Stimulated activated CD8-positive, alpha-beta memory T cell treated with anti-CD3 and anti-CD28 coated beads, Interleukin-7, amount 100 ng/mL, for 1 hour (primary cell): ENCODE measurements at places on chromosomes 1 and 21.

GRCh38 chr1:177181631-177182291 lies 11.0 kb downstream of the BRINP2 start:
- no peak for DNase-seq

GRCh38 chr21:39430457-39430856 lies 15.1 kb downstream of the LCA5L start:
- no peak for DNase-seq

- DNase-seq: no peak
Measured at GRCh38 chr1:19621274-19621950, 22.7 kb upstream of the NBL1 start.

DNA sequence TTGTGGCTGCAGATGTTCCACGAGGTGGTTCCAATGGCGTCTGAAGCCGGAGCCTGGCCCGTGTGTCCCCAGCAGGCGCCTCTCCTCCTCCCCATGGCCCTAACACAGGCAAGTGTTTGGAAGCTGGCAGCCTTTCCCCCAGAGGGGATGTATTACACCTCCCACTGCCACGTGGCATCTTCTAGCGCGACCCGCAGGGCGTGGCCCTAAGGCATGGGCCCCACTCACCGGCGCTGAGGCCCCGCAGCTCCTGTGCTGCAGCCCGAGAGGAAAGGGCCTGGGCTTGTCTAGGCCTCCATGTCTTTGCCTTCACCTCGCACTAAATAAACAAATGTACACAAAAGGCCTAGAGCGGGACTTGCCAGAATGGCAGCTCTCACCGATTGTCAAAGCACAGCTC lies 37.9 kb downstream of the SLC66A1 start:
- no peak for DNase-seq

DNA sequence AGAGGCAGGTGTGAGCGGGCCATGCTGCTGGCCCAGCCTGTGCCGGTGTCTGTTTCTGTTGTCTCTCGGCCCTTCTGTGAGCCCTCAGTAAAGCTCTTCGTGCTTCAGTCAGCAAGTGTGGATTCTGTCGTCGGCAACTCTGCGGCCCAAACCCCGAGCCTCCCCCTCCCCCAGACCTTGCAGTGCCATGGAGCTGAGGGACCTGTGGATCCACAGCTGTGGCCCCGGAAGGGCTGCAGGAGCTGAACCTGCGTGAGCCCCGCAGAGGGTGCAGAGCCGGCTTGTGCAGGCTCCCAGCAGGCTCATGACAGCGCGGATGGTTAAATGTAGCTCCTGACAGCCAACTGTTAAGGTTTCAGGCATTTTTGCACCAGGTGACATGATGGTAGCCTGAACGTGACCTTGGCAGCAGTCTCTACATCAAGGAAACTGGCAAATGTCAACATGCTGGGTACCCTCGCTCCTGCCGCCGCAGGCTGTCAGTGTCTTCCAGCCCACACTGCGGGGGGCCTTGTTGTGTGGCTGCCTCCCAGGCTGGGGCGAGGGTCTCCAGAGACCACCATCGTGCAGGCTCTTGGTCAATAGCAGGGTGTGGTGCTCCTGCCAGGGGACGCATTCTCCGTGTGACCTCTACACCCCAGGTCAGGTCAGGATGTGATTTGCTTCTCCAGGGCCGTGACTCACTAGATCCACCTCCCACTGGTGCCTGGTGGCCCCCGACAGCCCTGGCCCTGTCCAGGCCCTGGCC lies 7.0 kb downstream of the LRRC3 start:
- no peak for DNase-seq

DNA sequence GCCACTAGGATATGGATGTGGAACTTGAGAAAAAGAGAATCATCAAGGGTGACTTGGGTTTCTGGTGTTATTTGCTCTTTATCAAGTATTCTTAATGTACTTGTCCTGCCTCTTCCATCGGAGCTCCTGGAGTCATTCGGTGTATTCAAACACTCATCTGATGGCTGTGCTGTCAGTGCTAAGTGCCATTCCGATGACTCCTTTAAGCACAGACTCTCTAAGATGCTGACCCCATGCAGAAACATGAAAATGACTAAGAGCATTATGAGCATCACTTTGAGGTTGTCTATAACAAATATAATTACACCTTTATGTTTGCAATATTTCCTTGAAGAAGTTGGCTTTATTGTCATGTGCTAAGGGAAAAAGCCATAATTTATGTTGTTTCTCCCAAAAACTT lies 11.3 kb upstream of the RPL5 start:
- DNase-seq: no peak

DNA sequence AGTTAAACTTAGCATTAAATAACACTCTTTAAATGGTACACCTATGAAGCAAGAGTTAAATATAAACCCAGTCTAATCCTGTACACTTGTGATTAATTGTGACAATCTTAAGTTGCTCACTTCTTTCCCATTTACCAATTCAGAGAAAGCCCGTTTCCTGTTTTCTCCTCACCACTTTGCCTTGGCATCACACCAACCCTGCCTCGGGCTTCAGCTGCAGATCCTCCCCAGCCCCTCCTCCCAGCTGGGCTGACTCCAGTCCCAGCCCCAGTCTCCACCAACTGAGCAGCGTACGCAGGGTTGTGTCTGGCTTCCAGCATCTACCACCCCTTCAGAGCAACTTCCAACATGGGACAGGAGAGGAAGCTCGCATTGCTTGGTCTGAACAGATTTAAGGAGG lies 4.1 kb downstream of the PYCR2 start:
- no peak for DNase-seq

DNA sequence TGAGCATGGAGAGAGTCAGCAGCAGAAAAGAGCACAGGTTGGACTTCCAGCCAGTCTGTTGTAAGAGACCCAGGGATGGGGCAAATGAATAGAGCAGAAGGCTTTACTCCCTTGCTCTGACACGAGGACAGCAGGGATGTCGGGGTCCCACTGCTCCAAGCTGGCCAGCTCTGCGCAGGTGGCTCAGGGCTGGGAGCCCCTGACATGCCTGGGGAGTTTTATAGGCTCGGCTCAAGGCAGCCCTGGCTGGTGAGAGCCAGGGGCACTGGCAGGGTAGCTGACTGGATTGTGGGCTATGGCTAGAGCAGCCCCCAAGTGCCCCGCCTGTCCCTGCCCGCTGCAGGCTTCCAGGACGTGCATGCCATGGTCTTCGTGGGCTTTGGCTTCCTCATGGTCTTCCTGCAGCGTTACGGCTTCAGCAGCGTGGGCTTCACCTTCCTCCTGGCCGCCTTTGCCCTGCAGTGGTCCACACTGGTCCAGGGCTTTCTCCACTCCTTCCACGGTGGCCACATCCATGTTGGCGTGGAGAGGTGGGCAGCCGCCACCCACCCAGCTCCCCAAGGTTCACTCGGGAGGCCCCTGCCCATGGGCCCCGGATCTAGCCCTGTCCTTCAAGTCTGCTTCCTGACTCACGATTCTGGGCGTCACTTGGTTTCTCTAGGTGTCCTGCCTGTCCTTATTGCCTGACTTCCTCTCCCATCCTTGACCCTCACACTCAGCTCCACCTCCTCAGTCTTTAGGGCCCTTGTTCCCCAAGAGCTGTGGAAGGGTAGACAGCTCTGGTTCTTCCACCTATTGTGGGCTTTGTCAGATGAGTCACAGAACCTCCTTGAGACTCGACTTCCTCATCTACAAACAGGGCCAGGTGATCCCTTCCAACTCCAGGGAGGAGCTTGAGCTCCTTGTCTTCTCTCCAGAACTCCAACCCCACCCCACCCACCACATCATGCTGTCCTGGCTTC lies 8.2 kb downstream of the RHBG start:
- no peak for DNase-seq

- DNase-seq: no peak
Measured at GRCh38 chr21:16169102-16169511, 439.3 kb downstream of the USP25 start.

GRCh38 chr1:229326601-229327000 lies 16.2 kb downstream of the CCSAP start:
- no peak for DNase-seq
